ENCODE measurements at places on chromosomes 6 and 20.

GRCh38 chr20:2631228-2631627 is 21.2 kb upstream of the NOP56 start:
- no peak for DNase-seq

DNA sequence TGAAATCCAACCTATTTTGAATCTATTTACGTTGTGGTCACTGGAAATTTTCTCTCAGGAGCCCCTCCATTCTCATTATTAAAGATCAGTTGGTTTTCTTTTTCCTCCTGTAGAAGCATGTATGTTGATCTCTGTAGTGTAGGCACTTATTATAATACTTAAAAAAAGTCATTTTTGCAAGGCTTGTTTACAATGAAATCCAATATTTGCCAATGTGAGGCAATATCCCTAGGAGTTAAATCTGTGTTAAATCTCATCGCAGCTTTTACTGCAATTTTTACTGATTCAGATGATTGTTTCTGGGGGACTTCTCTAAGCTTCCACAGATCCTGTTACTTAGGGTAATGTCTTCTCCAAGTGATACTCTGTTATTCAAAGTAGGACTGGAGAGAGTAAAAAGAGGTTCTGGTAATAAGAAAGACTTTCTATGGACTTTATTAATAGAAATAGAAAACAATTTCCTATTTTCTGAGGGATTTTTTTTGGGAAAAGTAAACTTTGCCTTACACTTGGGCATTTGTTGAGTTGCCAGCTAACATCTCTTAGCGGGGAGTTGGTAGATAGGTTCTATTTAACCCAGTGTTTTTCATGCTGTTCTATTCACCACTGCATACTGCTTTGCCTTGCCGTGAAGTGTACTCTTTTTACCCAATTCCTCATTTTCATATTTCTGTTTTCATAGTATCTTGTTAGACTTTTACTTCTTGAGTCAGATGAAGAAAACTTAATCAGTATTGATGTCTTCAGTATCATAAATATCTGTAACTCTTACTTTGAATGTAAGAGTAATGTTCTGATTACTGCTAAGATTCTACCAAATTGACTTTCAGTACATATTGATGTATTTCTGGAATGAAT is 48.6 kb downstream of the CDKAL1 start:
- no peak for DNase-seq

- DNase-seq, result no peak
Observed at GRCh38 chr6:131640100-131640499, 3.0 kb downstream of the ENPP3 start.

- DNase-seq, result no peak
Observed at GRCh38 chr6:44260011-44260410, 2.7 kb upstream of the SLC35B2 start.

GRCh38 chr20:38084425-38084951 is 50.9 kb downstream of the RPRD1B start:
- no peak for DNase-seq

DNA sequence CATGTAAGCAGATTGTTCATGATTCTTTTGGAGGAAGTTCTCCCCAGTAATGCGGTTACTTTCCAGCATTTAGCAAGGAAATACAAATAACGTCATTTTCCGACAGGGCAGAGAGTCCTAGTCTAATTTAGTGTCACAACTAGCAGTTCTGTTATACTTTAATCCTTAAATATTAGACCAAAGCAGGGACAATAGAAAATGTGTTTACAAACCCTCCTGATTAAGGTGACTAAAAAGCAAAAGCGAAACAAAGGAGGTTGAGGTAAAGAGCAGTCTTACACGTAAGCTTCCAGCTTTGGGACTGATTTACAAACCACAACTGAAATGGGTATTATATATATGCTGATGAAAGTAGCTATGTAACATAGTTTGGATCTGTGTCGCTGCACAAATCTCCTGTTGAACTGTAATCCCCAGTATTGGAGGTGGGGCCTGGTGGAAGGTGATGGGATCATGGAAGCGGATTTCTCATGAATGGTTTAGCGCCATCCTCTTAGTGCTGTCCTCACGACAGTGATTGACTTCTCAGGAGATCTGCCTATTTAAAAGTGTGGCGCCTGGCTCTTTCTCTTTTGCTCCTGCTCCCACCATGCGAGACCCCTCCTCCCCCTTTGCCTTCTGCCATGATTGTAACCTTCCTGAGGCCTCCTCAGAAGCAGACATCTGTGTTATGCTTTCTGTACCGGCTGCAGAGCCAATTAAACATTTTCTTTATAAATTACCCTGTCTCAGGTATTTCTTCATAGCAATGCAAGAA is 81.9 kb downstream of the PLCB1 start:
- DNase-seq, result no peak

DNA sequence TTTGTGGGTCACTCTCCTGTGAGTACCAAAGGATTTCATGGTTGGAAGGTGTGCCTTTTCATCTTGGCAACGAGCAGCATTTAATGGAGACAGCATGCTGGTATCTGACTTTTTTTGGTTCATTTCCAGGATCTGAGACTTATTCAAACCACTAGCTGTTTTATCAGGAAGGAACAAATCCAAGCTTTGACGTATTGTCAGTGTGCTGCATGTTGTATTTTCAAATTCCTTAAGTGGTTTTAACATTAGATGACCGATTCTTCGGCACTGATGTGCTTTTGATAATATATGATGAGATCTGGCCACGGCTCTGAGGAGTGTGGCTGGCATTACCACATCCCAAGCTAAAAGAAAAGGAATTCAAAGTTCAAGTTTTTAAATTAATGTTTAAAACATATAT is 6.4 kb downstream of the RMND1 start:
- DNase-seq, result no peak

DNA sequence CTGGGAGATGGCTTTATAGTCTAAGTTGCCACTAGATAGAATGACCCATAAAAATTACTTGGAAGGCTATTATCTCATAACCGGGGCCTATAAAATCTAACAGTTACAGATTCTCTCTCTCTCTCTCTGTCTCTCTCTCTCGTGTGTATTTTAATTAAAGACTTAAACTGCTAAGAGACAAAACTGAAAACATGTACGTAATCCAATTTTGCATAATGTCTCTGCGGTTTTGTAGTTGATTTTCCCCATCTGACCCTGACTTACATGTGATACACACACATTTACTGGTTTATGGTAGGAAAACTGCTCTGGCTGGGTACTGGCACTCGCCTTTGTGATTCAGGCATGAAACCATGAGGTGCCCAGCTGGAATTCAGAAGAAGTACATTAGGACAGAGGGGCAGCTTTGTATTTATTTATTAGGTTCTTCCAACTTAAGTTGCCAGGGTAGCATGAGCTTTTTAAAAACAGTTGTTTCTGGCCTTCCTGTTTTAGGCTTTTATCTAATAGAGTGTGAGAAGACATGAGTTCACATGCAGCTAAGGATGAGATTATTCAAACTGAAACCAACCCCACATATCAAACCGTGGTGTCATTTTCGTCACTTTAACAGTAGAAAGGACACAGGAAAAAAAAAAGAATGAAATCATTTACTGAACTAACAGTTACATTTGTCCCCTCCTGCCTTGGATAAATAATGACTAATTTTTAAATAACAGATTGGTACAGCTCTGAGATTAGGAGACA is 182.5 kb downstream of the GMPR start:
- no peak for DNase-seq

- DNase-seq, result no peak
Observed at GRCh38 chr6:102051720-102052119, 658.2 kb downstream of the GRIK2 start.

DNA sequence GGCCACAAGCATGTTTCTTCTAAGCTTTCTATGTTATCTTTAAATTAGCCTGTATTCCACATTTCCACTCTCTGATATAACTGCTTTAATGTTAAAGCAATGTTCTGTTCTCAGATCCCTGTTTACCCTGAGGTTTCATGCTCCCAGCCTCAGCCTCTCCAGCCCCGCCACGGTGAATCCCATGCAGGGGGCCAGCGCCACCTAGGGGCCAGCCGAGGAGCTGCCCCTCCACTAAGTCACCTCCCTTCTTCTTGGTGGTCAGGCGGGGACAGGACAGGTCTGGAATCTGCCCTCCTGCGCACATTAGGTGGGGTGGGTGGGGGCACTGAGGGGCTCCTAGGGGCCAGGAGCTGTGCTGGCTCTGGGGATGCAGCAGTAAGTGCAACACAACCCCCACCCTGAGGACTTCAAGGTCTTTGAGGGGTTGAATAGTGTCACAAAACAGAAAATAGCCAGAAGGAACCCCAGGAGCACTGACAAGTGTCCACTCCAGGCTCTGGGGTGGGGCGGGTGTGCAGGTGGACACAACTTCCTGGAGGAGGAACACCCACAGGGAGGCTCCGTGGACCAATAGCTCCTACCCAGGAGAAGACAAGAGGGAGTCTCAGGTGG is 61.6 kb downstream of the RAB44 start:
- peak; percentile 84 for DNase-seq

GRCh38 chr6:2063547-2063946 is 181.9 kb downstream of the GMDS start:
- DNase-seq, result no peak

GRCh38 chr6:24972311-24972958 is 36.7 kb upstream of the RIPOR2 start:
- DNase-seq, result no peak

DNA sequence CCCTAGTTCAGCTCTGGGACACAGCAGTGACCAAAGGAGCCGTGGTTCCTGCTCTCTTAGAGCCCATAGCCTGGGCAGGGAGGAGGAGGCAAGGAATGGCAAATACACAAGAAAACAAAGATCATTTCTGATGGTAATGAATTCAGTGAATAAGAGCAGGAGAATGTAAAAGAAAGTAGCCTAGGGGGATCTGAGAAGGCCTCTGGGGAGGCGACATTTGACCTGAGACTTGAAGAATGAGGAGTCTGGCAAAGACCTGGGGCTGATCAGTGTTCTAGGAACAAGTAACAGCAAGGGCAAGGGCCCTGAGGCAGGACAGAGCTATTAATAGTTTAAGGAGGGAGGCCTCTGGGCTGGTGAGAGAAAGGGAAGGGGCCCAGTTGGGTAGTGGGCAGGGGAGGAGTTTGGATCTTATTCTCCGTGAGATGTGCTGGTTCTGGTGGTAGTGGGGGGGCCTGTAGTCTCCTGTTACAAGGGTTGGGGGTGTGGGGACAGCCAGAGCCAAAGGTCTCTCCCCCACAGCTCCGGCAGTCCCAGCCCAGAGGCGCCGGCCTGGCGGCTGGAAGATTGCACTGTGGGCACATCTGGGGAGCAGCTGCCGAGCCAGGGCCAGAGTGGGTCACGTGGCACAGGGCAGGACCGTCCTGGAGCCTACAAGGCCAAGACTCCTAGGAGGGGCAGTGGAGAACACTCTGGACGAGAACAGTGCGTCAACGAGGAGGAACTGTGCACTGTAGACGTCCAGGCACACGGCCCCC is 9.3 kb upstream of the ID1 start:
- DNase-seq, result no peak

DNA sequence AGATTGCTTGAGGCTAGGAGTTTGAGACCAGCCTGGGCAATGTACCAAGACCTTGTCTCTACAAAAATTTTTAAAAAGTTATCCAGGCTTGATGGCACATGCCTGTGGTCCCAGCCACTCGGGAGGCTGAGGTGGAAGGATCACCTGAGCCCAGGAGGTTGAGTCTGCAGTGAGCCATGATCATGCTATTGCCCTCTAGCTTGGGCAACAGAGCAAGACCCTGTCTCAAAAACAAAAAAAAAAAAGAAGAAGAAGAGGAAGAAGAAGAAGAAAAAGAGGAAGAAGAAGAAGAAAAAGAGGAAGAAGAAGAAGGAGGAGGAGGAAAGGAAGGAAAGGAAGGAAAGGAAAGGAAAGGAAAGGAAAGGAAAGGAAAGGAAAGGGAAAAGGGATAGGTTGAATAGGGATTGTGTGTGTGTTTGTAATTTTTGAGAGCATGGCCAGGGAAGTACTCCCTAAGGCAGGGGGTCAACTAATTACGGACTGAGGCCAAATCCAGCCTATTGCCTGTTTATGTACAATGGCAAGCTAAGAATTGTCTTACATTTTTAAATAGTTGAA is 43.0 kb upstream of the ZNF217 start:
- no peak for DNase-seq

DNA sequence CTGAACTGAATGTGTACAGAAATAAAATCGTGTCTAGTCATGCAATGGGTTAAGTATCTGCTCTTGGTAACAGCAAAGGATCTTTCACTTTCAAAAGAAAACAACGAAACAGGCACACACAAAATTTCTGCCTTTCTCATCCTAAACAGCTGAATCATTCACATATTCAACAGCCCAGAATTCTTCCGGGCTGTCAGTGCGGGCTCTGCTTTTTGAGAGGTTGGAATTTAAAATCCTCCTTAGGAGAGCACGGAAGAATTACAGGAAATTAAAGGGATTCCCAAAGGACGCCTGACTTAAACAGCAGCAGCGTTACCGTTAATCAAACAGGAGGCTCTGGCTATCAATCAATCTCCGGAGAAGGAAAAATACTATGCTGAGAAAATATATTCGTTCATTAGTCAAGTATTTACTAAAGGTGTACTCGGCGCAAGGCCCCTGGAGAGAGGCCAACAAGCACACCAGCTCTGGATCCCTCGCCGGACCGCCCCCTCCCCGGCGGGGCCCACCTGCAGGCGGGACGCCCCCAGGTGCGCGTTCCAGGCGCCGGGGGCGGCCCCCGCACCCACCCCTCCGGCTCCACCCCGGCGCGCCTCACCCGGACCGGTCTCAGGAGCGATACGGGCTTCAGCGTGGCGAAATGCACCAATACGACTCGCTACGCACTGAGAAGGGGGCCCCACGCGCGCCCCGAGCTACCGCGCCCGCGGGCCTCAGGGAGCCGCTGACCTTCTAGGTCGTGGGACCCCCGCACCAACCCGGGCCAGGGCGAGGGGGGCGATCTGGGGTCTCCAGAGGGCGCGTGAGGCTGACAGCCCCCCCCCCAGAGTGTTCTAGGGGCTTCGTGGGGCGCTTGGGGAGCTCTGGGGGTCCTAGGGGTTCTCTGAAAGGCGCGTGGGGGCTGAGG is 1.0 kb downstream of the NAPB start:
- DNase-seq, result peak; percentile 38

DNA sequence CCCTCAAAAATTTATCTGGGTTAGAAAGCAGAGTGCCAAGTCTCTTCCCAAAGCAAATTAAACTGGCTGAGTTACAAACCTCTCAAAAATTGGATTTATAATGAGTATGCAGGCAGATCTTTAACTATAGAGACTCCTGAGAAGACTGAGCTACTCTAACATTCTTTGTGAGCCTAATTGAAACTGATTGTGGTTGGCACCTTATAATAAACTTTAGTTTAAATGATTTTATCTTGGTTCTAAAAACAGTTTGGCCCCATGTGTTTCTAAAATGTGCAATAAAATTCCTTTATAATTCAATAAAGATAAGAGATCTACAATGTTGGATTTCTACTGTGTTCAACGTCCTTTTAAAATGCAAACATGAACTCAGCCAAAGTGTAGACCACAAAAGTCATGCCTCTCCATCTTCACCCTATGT is 480.2 kb upstream of the RNF217 start:
- DNase-seq, result no peak

GRCh38 chr20:59371431-59371830 is 71.0 kb downstream of the EDN3 start:
- no peak for DNase-seq

- DNase-seq, result no peak
Observed at GRCh38 chr6:130452336-130452735, 86.5 kb downstream of the TMEM200A start.
